ENCODE measurements at places on chromosomes 2 and 18. TPM values are rescaled to one million over a fixed set of nuclear protein-coding genes. Genes with fewer than 3 reads are reported as not detected.

Gene CPLX4
- not detected for total RNA-seq

GRCh38 chr2:216023055-216023648, 9.8 kb upstream of the MREG start:
- H3K4me3 ChIP-seq: no peak overlapping the region
- no peaks in the 10 kb centered on the region for H3K36me3 ChIP-seq
- peak; percentile 10 for DNase-seq

DNA sequence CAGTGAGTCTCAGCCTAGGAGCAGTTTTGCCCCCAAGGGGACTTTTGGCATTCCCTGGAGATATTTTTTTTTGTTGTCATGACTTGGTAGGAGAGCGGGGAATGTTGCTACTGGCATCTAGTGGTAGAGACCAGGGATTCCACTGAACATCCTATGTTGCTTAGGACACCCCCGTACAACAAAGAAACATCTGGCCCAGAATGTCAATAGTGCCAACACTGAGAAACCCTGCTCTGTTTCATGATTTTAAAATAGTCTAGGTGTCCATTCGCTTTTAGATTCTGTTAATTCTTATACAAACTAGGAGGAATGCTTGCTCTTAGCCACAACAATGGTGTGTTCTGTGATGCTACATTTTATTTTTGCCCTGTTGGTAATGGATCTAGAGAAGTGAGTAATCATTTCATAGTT, 225.8 kb upstream of the SIX3 start:
- H3K36me3 ChIP-seq: no peaks in the 10 kb centered on the region
- H3K4me3 ChIP-seq: no peak overlapping the region
- peak; percentile 48 for DNase-seq
- H3K27ac ChIP-seq: no peak overlapping the region

DNA sequence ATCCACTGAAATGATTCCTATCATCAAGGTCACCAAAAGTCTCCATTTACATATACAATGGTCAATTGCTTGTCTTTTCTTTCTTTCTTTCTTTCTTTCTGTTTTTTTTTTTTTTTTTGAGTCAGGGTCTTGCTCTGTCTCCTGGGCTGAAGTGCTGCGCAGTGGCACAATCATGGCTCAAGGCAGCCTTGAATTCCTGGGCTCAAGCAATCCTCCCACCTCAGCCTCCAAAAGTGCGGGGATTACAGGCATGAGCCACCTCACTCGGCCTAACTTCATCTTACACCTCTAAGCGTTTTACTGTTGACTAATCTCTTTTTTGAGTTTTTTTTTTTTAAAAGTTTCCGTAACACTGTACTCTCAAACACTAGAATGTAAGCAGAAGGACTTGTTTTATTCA, 867 bp downstream of the SF3B6 start:
- H3K4me1 ChIP-seq: peaks cover 8% of the 10 kb centered on the region
- H3K27me3 ChIP-seq: no peaks in the 10 kb centered on the region
- peak overlapping the region; percentile 99 for H3K4me3 ChIP-seq
- H3K36me3 ChIP-seq: peaks cover 31% of the 10 kb centered on the region
- no peak for DNase-seq
- peak overlapping the region; percentile 90 for H3K27ac ChIP-seq

DNA sequence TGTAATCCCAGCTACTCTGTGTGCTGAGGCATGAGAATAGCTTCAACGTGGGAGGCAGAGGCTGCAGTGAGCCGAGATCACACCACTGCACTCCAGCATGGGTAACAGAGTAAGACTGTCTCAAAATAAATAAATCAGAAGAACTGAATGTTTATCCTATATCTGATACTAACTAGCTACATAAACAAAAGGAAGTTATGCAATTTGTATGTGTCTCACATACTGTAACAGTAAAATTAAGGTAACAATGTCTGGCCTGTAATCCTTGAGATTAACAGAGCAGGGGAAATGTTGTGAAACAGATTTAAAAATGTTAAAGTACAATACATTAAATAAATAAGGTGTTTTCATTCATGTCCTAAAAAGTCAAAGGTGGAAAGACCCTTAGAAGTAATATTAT, 150.8 kb downstream of the MEMO1 start:
- DNase-seq: no peak
- no peaks in the 10 kb centered on the region for H3K4me1 ChIP-seq
- no peak overlapping the region for H3K4me3 ChIP-seq
- peaks cover 5% of the 10 kb centered on the region for H3K36me3 ChIP-seq
- H3K27ac ChIP-seq: no peak overlapping the region

- no peak overlapping the region for H3K4me3 ChIP-seq
- no peak overlapping the region for H3K27ac ChIP-seq
- no peaks in the 10 kb centered on the region for H3K4me1 ChIP-seq
These were observed 37.0 kb downstream of the KLHL14 start for GRCh38 chr18:32735781-32736180.

DNA sequence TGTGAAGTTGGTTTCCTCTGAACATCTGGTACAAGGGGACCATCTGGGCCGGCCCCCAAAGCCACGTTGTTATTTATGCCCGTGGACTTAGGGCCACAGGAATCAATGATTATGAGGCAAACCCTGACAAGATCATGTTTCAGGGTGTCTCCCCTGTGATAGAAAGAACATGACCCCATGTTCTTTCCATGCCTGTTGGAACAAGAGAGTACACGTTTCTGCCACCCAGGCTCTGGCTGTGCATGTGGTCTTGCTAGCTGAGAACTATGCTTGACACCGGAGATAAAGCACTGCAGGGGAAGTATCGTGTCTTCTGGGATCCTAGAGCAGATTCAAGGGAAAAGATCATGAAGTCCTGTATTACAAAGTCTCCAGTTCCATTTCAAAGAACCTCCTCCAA, 64.2 kb downstream of the TMEM17 start:
- no peak overlapping the region for H3K27ac ChIP-seq
- DNase-seq: no peak
- H3K4me3 ChIP-seq: no peak overlapping the region
- H3K4me1 ChIP-seq: no peaks in the 10 kb centered on the region

GRCh38 chr18:79787865-79788733, 9.6 kb upstream of the KCNG2 start:
- DNase-seq: no peak
- H3K27me3 ChIP-seq: peaks cover 24% of the 10 kb centered on the region
- H3K4me3 ChIP-seq: peak overlapping the region; percentile 23
- no peak overlapping the region for H3K27ac ChIP-seq

- H3K27me3 ChIP-seq: peaks cover 2% of the 10 kb centered on the region
- no peak overlapping the region for H3K4me3 ChIP-seq
- no peak overlapping the region for H3K27ac ChIP-seq
- H3K36me3 ChIP-seq: no peaks in the 10 kb centered on the region
- H3K4me1 ChIP-seq: no peaks in the 10 kb centered on the region
These were observed 307.2 kb downstream of the FBXO15 start for GRCh38 chr18:73840319-73840945.

Gene FAM161A
- total RNA-seq: 2.8 TPM

Gene TUBA3E
- total RNA-seq: not detected

- H3K27me3 ChIP-seq: no peaks in the 10 kb centered on the region
- no peak overlapping the region for H3K4me3 ChIP-seq
- DNase-seq: no peak
- H3K36me3 ChIP-seq: no peaks in the 10 kb centered on the region
- H3K4me1 ChIP-seq: no peaks in the 10 kb centered on the region
These were observed 313.0 kb upstream of the NRXN1 start for GRCh38 chr2:51344886-51345285.

Gene NR4A2
- 1.3 TPM for total RNA-seq

Gene UNC80
- 0.27 TPM for total RNA-seq

- DNase-seq: no peak
- no peaks in the 10 kb centered on the region for H3K36me3 ChIP-seq
- no peaks in the 10 kb centered on the region for H3K4me1 ChIP-seq
- no peak overlapping the region for H3K4me3 ChIP-seq
- H3K27ac ChIP-seq: no peak overlapping the region
These were observed 28.2 kb upstream of the STAT4 start for GRCh38 chr2:191178806-191179514.

Gene TLX2
- not detected for total RNA-seq

- no peaks in the 10 kb centered on the region for H3K36me3 ChIP-seq
- no peaks in the 10 kb centered on the region for H3K4me1 ChIP-seq
- H3K4me3 ChIP-seq: no peak overlapping the region
- no peaks in the 10 kb centered on the region for H3K27me3 ChIP-seq
- no peak overlapping the region for H3K27ac ChIP-seq
These were observed 110.0 kb downstream of the TMEM247 start for GRCh38 chr2:46589356-46589755.

GRCh38 chr2:43034921-43035320, 191.5 kb downstream of the ZFP36L2 start:
- no peaks in the 10 kb centered on the region for H3K36me3 ChIP-seq
- H3K4me1 ChIP-seq: peaks cover 9% of the 10 kb centered on the region
- no peak overlapping the region for H3K27ac ChIP-seq
- no peak overlapping the region for H3K4me3 ChIP-seq
- H3K27me3 ChIP-seq: no peaks in the 10 kb centered on the region

- H3K4me3 ChIP-seq: no peak overlapping the region
- H3K27me3 ChIP-seq: no peaks in the 10 kb centered on the region
- H3K4me1 ChIP-seq: peaks cover 3% of the 10 kb centered on the region
- H3K27ac ChIP-seq: no peak overlapping the region
- no peaks in the 10 kb centered on the region for H3K36me3 ChIP-seq
These were observed 62.3 kb downstream of the MMADHC start for GRCh38 chr2:149525323-149525722.

- H3K36me3 ChIP-seq: no peaks in the 10 kb centered on the region
- H3K4me1 ChIP-seq: no peaks in the 10 kb centered on the region
- H3K27me3 ChIP-seq: no peaks in the 10 kb centered on the region
- no peak for DNase-seq
- H3K27ac ChIP-seq: no peak overlapping the region
These were observed 23.9 kb upstream of the STK17B start for GRCh38 chr2:196195302-196195701.

GRCh38 chr2:191983591-191983990, 136.7 kb upstream of the CAVIN2 start:
- H3K36me3 ChIP-seq: no peaks in the 10 kb centered on the region
- H3K27me3 ChIP-seq: no peaks in the 10 kb centered on the region
- H3K4me3 ChIP-seq: no peak overlapping the region
- H3K27ac ChIP-seq: no peak overlapping the region

Gene MATN3
- 13.3 TPM for total RNA-seq

DNA sequence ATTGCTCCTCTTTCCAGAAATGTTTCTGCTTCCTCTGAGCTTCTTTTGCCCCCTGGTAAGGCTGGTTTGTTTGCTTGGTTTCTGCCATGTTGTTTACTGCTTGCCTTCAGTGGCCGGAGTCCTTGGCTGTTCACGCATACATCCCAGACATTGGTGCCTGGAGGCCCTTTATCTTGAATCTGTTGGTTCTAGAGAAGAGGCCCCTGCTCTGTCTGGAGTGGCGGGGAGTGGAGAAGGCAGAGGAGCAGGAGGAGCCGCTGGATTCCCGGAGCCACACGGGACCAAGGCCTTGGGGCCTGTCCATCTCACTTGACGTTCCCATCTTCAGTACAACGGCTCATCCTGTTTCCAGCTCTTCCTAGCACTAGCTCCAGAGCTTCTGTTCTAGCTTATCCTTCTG, 77.2 kb upstream of the PXDN start:
- no peaks in the 10 kb centered on the region for H3K27me3 ChIP-seq
- DNase-seq: no peak
- H3K36me3 ChIP-seq: no peaks in the 10 kb centered on the region
- H3K27ac ChIP-seq: no peak overlapping the region

Gene ZNF396
- total RNA-seq: 1.4 TPM

GRCh38 chr2:241940329-241940728, 70.8 kb downstream of the RTP5 start:
- no peaks in the 10 kb centered on the region for H3K4me1 ChIP-seq
- no peak for DNase-seq
- H3K4me3 ChIP-seq: no peak overlapping the region
- peaks cover 4% of the 10 kb centered on the region for H3K27me3 ChIP-seq

- no peaks in the 10 kb centered on the region for H3K4me1 ChIP-seq
- H3K4me3 ChIP-seq: no peak overlapping the region
- H3K36me3 ChIP-seq: no peaks in the 10 kb centered on the region
These were observed 49.2 kb upstream of the CHN1 start for GRCh38 chr2:175054340-175054739.

DNA sequence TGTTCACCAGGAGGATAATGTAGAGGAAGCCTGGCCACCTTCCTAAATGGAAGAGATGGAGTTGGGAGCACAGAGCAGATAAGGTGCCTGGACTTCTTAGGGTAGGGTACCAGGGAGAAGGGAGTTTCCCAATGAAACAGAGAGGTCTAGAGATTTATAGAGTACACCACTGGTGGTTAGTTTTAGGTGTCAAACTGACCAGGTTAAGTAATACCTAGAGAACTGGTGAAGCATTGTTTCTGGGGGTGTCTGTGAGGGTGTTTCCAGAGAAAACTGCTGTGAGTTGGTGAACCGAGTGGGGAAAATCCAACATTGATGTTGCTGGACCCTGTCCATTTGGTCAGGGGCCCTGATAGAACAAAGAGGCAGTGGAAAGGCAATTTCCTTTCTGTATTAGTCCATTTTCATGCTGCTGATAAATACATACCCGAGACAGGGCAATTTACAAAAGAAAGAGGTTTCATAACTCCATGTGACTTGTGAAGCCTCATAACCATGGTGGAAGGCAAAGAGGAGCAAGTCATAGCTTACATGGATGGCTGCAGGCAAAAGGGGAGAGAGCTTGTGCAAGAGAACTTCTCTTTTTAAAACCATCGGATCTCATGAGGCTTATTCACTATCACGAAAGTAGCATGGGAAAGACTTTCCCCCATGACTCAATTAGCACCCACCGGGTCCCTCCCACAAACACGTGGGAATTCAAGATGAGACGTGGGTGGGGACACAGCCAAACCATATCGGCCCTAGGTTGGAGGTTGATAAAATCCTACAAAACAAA, 260.8 kb downstream of the CBLN2 start:
- no peak overlapping the region for H3K4me3 ChIP-seq
- H3K27me3 ChIP-seq: no peaks in the 10 kb centered on the region
- DNase-seq: no peak
- H3K4me1 ChIP-seq: no peaks in the 10 kb centered on the region
- H3K36me3 ChIP-seq: no peaks in the 10 kb centered on the region

DNA sequence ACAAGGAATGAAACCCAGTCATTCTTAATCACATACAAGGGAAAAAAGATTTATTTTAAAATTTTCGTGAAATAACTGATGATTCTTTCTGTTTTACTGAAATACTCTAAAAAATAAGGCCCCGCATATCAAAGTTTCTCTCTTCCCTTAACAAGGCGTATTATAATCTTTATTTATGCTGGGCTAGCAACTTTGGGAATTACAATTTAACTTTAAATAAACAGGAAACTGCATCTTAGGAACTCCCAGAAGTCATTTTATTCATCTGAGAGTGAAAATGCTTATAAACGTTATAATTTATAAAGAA, 166.7 kb downstream of the TCF4 start:
- H3K4me1 ChIP-seq: peaks cover 29% of the 10 kb centered on the region
- no peaks in the 10 kb centered on the region for H3K27me3 ChIP-seq
- no peak overlapping the region for H3K4me3 ChIP-seq
- DNase-seq: no peak
- no peaks in the 10 kb centered on the region for H3K36me3 ChIP-seq

- peak; percentile 36 for DNase-seq
- H3K27ac ChIP-seq: no peak overlapping the region
- H3K36me3 ChIP-seq: no peaks in the 10 kb centered on the region
- H3K4me1 ChIP-seq: no peaks in the 10 kb centered on the region
These were observed 58.7 kb upstream of the RFX8 start for GRCh38 chr2:101533561-101534148.
